ENCODE measurements at places on chromosomes 11 and 22. TPM values are rescaled to one million over a fixed set of nuclear protein-coding genes. Genes with fewer than 3 reads are reported as not detected.

The NOL12 gene
- total RNA-seq, result 13.7 TPM

The TEAD1 gene
- total RNA-seq, result 93.8 TPM

The APOA4 gene
- total RNA-seq, result not detected

The ADORA2A gene
- total RNA-seq, result 4.6 TPM

The PTGDR2 gene
- total RNA-seq, result not detected

The SNX32 gene
- not detected for total RNA-seq

DNA sequence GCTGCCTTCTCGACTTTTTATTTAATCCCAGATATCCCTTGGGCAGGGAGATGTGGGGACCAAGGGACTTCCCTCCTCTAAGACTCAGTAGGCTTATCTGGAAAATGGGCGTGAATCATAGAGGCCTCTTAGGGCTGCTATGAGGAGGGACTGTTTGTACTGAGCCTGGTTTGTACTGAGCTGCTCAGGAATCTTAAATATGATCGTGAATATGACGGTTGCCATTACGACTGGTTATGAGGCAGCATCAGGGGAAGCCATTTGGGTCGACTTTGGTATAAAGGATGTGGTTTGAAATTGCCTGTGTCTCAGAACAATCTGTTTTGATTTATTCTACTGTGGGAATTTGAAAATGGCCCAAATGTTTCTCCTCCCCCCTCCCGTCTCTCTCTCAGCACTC, 20.6 kb downstream of the TSPAN18 start:
- DNase-seq, result no peak

DNA sequence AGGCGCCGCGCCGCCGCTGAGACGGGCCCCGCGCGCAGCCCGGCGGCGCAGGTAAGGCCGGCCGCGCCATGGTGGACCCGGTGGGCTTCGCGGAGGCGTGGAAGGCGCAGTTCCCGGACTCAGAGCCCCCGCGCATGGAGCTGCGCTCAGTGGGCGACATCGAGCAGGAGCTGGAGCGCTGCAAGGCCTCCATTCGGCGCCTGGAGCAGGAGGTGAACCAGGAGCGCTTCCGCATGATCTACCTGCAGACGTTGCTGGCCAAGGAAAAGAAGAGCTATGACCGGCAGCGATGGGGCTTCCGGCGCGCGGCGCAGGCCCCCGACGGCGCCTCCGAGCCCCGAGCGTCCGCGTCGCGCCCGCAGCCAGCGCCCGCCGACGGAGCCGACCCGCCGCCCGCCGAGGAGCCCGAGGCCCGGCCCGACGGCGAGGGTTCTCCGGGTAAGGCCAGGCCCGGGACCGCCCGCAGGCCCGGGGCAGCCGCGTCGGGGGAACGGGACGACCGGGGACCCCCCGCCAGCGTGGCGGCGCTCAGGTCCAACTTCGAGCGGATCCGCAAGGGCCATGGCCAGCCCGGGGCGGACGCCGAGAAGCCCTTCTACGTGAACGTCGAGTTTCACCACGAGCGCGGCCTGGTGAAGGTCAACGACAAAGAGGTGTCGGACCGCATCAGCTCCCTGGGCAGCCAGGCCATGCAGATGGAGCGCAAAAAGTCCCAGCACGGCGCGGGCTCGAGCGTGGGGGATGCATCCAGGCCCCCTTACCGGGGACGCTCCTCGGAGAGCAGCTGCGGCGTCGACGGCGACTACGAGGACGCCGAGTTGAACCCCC, 798 bp downstream of the BCR start:
- no peak for DNase-seq

GRCh38 chr11:116733969-116734508, 38.7 kb downstream of the BUD13 start:
- DNase-seq, result no peak

DNA sequence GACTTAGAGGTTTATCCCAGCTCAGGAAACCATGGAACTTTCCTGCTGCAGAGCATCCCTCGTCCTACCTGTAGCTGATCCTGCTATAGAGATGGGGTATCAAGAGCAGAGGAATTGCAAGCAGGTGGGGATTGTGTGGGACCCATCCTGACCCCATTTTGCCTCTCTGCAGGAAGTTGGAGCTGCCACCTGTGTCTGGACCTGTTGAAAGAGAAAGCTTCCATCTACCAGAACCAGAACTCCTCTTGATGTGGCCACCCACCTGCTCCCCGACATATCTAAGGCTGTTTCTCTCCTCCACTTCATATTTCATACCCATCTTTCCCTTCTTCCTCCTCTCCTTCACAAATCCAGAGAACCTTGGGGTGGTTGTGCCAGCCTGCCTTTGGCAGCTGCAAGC, 3.0 kb upstream of the TIGD3 start:
- no peak for DNase-seq

GRCh38 chr11:134506046-134506445, 94.0 kb upstream of the B3GAT1 start:
- DNase-seq, result no peak

DNA sequence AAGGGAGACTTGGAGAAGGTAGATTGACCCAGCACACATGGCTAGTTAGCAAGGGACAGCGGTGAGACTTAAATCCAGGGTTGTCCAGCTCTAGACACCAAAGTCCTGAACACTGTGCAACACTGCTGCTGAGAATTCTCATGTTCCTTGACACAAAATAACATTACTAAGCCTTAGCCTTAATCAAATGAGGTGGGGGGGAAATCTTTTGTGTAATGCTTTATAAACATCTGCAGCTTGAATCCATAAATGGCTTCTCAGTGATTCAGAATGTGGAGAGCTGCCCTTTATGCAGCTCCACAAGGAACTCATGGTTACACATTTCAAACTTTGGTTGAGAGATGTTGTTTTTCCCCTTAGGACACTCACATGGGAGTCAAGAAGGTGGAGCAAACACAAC, 80.0 kb downstream of the CD44 start:
- DNase-seq, result no peak

DNA sequence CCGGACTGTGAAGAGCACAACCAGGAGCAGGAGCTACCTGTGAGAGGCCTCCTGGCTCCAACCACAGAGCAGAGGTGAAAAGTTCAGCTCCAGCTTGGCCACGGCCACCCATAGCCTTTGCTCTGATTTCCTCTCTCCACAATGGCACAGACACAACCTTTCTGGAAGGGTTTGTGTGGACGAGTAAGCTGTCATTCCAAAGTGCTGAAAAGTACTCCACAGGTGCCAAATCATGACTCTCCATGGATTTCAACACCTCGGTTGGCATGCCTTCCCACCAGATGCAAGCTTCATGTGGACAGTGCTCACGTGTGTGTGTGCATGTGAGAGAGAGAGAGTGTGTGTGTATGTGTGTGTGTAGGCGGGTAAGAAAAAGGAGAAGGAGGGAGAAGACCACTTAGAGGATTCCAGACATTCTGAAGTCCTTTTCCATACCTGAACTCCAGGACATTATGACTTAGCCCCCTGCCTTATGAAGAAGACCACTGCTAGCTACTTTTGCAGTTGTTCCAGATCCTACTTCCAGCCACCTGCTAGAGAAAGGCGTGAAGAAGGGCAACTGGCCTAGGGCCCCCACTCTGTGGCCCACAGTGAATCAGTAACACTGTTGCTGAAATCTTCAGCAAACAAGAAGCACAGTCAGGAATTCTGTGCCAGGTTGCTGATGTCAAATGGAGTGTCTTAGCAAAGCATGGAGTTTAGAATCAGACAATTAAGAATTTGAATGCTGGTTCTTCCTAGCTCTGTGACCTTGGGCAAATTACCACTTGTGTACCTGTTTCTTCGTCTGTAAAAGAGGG, 13.9 kb upstream of the NAV2 start:
- DNase-seq, result peak; percentile 78

- peak; percentile 14 for DNase-seq
These were observed 7.4 kb downstream of the MOB2 start for GRCh38 chr11:1479006-1479677.

Data from left cardiac atrium (tissue), 4 donors.